ENCODE measurements at places on chromosomes 5 and 9.

GRCh38 chr9:128245421-128246151 is 30.2 kb downstream of the GOLGA2 start:
- DNase-seq: no peak

GRCh38 chr5:116947691-116948528 is 373.3 kb upstream of the SEMA6A start:
- peak; percentile 52 for DNase-seq

GRCh38 chr9:129333617-129334104 is 155.6 kb upstream of the IER5L start:
- DNase-seq: no peak

- no peak for DNase-seq
Observed at GRCh38 chr9:21549251-21549765, 67.2 kb upstream of the IFNE start.

GRCh38 chr5:137737349-137738131 is 1.7 kb upstream of the KLHL3 start:
- no peak for DNase-seq

DNA sequence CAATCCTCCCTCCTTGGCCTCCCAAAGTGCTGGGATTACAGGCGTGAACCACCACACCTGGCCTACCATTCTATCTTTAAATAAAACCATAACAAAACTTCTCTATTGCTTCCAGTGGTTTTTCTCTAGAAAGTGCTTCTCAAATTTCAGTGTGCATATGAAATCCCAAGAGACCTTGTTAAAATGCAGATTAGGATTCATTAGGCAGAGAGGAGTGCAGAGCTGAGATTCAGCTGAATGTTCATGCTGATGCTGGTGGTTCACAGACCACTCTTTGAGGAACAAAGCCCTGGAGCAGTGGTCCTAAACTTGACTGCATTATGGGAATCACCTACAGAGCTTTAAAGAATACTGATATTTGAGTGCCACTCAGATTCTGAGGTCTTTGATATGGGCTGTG is 28.2 kb downstream of the CARD6 start:
- DNase-seq: no peak

DNA sequence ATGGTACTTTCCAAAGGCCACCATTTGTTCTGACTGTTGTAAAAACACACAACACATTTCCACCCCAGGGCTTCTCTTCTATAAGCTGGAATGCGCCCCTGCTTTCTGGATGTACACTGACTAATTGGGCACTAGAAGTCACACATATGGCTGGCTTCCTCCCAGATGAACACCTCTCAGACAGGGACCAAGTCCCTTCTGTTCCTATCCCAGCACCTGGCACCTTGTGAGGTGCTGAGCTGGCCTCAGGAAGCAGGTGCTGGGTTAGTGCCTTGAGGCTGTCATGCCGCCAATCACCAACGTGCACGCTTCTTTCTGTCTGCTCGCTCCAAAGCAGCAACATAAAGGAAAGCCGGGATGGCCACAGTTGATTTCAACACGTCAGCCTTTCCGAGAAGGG is 93.2 kb downstream of the FSTL4 start:
- no peak for DNase-seq

DNA sequence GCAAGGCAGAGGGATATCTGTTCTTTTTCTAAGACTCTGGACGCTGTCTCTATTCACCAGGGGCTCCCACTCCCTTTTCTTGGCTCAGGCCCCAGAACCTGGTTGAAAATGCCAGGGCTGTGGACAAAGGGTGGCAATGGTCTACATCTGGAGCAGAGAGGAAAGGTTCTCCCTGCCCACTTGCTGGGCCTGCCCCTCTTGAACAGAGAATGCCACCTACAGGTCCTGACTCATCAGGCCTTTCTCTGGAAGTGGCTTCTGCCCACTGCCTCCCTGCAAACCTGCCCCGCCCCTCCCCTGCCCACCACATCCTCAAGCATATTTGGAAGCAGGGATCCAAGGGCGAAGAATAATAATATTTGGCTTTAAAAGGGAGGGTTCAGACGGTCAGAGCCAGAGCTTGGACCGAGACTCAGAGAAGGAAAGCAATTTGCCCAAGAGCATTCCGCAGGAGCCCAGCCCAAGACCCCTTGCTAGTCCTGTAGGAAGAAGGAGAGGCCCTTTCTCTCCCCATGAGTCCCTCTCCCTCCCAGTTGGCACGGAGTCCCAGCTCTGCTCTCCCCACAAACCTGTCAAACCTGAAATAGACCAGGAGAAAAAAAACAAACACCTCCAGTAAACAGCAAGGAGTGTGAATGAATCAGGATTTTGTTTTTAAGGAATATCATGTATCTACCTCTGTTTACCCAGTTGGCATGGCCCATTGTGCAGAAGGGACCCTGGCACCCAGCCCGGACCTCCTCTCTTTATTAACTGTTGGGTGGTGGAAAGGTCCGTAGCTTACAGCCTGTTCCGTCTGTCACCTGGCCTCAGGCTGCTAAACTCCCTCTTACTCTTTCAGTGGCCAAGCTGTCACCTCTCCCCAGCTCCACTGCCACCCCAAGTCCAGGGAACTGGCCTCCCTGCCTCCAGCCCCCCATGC is 37.7 kb upstream of the STXBP1 start:
- DNase-seq: no peak

GRCh38 chr9:119768266-119768665 is 399.0 kb upstream of the BRINP1 start:
- DNase-seq: no peak

- no peak for DNase-seq
Observed at GRCh38 chr5:128155776-128156175, 72.2 kb downstream of the SLC12A2 start.

- DNase-seq: no peak
Observed at GRCh38 chr9:72022841-72023240, 37.6 kb downstream of the C9orf57 start.

- DNase-seq: no peak
Observed at GRCh38 chr5:59428391-59428790, 465.1 kb downstream of the PDE4D start.

- DNase-seq: no peak
Observed at GRCh38 chr5:135296900-135297816, 101.9 kb downstream of the MACROH2A1 start.

- DNase-seq: no peak
Observed at GRCh38 chr5:156482818-156483217, 155.9 kb downstream of the SGCD start.

DNA sequence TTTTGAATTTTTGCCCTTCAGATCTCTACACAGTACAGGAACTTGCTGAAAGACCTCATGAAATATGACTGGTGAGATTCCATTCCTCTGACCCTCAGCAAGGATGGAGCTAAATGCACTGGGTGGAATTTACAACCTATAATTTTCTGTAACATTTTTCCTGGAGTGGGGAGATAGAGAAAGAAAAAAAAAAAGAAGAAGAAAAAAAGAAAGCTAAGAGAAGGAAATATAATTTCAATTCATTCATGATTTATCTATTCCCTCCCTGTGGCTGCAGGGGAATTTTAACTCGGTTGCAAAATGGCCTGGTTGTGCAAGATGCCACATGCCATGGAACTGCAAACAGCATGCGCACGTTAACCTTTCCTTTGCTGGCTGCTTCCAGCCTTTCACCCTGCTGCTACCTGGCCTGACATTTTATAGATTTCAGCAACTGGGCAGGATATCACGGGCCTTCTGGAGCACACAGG is 155.4 kb downstream of the FSTL4 start:
- DNase-seq: no peak

GRCh38 chr5:127863161-127863560 is 160.0 kb downstream of the CCDC192 start:
- no peak for DNase-seq

- DNase-seq: no peak
Observed at GRCh38 chr5:59532979-59533729, 360.4 kb downstream of the PDE4D start.

- DNase-seq: no peak
Observed at GRCh38 chr9:137818286-137818685, 59.3 kb upstream of the CACNA1B start.

DNA sequence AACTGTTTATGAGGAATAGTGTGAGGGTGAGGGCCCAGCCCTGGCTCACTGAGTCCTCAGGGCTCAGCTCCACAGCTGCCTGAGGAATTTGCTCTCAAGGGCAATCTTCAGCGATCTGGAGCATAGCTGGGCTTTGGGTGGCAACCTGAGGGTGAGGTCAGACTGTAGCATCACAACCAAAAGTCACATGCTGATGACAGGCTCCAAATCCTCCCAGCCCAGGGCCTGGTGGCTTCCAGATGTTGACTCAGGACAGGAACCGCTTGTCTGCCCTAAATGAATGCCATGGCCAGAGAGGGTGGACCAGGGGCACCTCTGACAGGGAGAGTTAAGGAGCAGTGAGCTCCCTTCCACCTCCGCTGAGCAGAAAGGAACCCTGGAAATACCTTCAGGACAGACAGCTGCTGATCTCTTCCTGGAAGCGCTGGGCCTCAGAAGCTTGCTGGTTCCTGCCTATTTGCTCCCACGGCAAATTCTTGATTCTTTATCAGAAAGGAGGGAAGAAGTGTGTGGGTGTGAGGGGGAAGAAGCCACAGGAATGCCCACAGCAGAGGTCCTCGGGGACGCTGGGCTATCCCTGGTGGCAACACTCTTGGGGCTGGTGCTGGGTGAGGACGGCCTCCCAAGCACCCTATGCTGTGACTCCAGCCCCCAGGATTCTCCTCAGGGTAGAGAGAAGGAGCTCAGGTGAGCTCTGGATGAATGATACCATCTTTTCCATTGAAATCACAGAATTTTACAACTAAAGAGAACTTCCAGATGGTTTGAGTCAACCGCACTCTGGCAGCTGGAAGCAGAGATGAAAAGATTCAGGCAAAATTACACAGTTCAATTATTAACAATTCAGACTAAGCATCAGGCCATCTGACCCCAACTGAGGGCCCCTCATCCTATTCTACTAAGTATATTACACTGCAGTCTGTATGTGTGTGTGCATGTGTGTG is 13.8 kb upstream of the CTSL start:
- no peak for DNase-seq

GRCh38 chr9:120324996-120325642 is 254.8 kb downstream of the CDK5RAP2 start:
- DNase-seq: no peak

- DNase-seq: no peak
Observed at GRCh38 chr9:37406603-37407401, 15.7 kb upstream of the GRHPR start.

DNA sequence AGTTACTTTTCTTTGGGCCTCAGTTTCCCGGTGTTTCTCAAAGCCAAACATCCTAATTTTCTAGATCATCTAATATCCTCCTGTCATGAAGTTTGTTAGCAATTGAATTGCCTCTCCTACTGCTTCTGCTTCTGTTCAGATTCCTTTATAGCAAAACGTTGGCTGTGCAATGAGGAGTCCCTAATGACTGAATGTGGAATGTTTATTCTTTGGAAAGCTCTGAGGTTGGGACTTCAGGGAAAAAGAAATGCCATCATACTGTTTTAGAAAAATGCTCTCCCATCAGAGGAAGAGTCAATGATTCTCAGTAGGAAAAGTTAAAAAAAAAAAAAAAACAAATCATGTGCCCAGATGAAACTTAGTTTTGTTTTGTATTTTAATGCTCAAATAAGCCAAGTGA is 268.7 kb upstream of the PAPPA start:
- DNase-seq: no peak

DNA sequence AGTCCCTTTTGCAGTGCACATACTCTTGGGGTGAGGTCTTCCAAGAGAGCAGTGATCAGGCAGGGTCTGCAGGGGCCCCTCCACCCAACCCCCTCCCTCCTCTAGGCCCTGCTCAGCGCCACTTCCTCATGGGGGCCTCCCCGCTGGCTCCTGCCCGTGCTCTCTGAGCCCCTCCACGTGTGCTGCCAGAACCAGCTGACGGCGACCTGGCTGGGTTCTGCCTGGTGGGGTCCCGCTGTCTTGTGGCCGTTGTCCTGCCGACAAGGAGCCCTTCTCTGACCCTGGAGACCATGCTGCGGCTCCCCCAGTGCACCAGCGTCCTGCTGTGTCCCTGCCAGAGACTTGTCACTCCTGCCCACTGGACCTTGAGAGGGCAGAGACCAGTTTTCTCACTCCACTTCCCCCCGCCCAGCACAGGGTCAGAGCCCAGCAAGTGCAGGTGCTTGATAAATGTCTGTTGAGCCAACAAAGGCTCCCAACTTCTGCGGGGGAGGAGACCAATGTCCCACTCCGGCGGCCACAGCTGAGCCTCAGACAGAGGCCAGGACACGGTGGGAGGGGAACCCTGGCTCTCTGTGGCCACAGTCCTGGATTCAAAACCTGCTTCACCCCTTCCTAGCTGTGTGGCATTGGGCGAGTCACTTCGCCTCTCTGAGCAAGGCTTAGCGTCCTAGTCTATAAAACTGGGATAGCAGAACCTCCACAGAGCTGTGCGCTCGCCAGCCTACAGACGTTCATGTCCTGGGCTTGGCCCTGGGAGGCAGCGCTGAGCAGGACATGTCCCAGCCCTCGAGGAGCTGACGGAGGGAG is 24.8 kb downstream of the SARDH start:
- no peak for DNase-seq

GRCh38 chr9:93599571-93600403 is 23.4 kb downstream of the PHF2 start:
- no peak for DNase-seq

DNA sequence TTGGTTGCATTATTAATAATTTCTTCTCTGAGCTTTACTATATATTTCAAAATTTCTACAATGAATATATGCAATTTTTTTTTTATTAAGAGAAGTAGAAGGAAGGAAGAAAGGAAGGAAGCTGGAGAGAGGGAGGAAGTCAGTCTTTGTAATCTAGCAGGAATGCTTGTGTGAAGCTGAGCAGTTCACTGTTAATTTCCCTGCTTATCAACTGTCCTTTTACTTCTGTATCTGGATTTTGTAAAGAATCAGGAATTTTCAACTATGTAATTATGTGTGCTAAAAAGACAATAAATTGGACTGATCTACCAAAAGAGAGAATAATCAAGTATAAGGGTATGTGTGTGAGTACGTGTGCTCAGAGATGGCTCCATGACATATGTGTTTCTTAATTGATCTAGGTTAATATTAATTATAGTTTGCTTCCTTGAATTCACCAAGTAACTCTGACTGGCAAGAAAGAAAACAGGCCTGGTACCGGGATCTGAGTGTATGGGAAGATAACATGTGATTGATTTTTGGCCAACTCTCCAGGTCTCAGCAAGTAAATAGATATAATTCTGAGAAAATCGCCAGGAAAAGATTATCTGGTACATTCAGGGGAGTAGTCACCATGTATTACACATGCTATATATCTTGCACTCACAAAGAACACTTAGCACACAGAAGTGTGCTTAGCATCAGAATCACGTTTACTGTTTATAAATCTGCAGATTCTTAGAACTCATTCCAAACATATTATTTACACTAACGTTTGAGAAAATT is 1758.8 kb upstream of the WWC1 start:
- no peak for DNase-seq

DNA sequence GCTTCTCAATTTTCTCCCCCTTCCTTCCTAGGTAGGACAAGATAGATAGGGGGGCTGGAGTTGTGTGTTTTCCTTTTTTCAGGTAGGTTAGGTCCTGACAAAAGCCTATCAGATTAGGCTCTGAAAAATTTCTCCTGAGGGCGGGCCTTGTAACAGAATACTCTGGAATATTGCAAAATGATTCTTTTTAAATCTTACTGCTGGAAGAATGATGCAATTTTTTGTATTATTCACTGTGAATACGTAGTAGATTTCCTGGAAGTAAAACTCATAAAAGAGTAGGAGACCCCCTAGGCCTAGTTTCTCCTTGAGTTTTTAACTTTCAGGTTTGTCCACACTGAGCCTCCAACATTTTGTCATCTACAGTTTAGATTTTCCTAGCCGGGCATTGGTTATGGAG is 1701.8 kb downstream of the EFNA5 start:
- DNase-seq: no peak

GRCh38 chr9:71909887-71910649 is 925 bp downstream of the ABHD17B start:
- DNase-seq: no peak
